ENCODE measurements at places on chromosomes 5 and 9.

DNA sequence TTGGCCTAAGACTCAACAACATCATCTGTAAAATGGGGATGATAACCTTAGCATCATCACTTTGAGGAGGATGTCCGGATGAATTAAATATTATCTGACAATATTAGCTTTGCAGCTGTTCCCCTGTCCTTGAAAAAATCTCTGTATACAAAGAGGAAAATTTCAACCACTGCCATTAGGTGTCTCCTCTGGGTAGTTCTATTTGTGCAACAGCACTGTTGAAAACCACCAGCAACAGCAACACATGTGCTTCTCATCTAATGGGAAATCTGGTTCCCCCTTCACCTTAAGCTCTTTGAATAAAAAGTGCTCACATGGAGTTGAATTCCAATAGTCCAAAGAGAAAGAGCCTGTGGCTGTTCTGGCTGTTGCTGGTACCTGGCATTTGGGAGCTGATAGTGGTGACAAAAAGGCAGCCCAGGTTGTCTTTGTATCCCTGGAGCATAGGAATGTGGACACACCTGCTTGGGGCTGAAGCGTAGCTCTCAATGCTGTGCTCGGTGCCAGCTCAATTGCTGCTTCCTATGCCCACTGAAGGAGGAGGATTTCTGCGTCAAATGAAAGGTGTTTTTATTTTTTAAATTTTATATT, 322.1 kb upstream of the MSX2 start:
- no peak for DNase-seq

DNA sequence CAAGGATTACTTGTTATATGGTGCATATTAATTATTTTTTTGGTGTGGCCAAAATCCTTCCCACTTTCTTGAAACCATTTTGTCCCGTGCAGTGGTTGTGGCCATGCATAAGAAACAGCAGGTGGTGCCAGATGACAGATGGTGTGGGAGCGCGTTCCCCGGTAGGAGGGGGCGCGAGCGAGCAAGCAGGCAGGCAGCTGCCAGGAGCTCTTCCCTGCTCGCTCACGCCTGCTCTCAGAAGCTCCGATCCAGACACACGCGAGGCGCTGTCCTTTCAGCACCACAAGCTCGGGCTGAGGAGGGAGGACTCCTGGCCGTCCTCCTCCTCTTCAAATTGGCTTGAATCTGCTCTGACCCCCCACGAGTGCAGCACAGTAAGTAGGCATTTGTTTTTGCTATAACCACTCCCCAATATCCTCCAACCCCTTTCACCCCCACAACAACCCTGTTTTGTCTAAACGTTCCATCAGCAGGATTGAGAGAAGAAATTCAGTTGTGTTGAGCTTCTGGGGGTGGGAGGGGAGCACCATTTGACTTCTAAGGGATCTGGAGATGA, at the start of gene NSG2:
Gene NSG2, plus strand, starts transcription at position 237 of the 556 bp plus-strand sequence. CDS start 1,050 bp downstream, outside the sequence.
- DNase-seq = peak; percentile 85

- no peak for DNase-seq
These were observed 13.9 kb downstream of the KCNMB1 start for GRCh38 chr5:170375283-170375682.

GRCh38 chr5:40494631-40495236, 185.0 kb upstream of the PTGER4 start:
- DNase-seq = no peak

GRCh38 chr5:181242031-181242451, 1.7 kb downstream of the RACK1 start:
- DNase-seq = no peak

DNA sequence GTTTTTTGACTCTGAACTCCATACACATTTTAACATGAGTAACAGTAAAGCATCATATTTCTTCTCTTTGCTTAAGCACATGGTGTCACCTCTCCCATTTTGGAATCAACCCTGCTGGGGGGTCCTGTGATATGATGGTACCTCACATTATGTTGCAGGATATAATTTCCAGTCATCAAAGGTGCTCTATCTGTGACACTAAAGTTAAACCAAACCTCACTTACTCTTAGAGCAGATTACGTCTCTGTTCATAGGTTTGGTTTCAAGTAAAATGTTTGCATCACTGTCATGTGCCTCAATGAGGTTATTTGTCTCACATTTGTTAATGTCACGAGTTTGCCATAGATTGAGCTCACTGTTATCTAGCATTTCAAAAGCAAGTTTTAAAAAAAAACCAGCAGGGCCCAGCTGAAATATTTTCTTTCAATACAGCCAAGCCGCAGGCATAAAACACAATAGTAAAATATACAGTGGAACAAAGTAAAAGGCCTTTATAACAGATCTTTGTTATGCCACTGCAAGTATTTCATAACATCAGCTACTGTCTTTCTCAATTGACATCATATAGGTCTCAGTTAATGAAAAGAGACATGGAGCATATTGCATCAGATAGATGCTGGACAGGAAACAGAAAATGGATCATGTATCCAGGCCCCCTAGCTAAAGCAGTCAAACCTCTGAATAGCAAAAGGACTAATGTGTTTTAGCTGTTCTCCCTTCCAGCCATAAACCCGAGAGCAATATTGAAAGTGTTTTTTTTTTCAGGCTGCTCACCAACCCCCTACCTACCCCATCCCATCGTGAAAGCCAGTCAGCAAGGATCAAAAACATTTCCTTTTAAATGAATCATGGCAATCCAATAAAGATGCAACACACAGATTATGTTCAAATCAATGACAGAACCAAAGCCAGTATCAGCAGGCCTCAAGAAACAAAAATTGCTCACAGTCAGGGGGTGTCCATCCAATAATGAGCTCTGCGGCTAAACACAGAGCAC, 182.1 kb upstream of the ITGA1 start:
- DNase-seq = no peak

DNA sequence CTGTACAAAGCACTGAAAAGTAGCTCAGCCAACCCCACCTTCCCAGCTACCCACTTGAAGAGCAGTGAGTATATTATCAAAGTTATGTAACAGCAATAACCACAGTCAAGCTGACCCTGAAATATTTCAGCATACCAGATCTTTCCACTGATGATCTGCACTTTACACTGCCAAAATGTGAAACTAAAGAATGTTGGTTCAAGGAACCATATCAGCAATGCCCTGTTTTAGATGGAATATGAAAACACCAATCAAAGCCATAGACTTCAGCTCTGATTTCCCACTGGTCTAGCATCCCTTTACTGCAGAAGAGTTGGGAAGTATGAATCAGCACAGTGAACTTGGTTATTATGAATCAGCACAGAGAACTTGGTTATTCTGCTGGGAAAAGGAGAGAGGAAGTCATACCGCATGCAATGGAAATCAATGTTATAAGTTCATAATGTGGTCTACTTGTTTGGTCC, 20.0 kb downstream of the CEMIP2 start:
- DNase-seq = no peak

- no peak for DNase-seq
These were observed 392.3 kb upstream of the MEF2C start for GRCh38 chr5:89275066-89275855.

GRCh38 chr5:135115591-135115990, 81.6 kb upstream of the PITX1 start:
- no peak for DNase-seq

GRCh38 chr9:90801241-90801972, at the start of gene SYK:
Gene SYK, plus strand, starts transcription at chr9:90801819. Its CDS starts 42,080 bp downstream, at chr9:90843899.
- DNase-seq = peak; percentile 82

DNA sequence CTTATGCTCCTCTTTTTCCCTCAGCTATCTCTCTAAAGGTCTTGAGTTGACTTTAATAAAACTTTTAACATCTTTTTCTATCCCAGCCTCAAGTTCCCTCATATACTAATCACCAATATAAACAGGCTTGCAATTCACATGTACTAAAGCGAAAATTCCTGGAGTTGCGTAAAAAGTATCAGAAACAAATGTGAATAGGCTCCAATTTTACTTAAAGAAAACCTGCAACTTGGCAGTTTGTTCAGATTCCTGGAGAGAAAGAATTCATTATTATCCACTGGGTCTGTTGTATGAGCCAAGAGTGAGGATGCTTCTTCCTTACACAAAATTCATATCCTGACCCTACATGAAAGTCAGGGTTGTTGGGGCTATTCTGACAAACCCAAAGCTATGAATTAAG, 384.2 kb downstream of the DTWD2 start:
- no peak for DNase-seq

- DNase-seq = no peak
These were observed 4.5 kb downstream of the EBF1 start for GRCh38 chr5:159095151-159095721.

- DNase-seq = no peak
These were observed 93.5 kb upstream of the TNPO1 start for GRCh38 chr5:72722792-72723452.

DNA sequence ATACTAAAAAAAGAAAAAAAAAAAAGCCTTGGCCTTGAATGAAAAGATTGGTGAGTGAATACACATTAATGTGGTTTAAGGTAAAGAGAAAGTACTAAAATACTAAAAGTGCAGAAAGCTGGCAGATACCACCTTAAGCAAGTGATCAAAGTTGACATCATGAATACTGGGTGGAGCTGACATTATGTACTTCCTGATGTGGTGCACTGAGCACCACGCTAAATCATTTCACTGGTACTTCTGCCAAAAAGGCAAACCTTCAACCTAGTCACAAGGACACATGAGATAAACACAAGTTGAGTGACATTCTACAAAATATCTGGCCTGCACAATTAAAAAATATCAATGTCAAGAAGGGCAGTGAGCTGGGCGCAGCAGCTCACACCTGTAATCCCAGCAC, 33.8 kb upstream of the PANK3 start:
- DNase-seq = no peak

DNA sequence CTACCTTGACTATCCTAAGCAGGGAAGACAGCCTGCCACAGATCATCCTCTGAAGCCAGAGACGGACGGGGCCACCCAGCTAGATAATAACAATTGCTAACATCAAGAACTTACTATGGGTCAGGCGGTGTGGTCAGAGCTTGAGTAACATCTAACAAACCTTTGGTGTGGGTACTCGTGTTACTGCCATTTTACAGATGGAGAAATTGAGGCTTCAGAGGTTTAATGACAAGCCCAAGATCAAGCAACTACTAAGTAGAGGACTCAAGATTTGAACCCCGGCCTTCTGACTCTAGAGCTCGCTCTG, 16.7 kb upstream of the ARSI start:
- DNase-seq = no peak

DNA sequence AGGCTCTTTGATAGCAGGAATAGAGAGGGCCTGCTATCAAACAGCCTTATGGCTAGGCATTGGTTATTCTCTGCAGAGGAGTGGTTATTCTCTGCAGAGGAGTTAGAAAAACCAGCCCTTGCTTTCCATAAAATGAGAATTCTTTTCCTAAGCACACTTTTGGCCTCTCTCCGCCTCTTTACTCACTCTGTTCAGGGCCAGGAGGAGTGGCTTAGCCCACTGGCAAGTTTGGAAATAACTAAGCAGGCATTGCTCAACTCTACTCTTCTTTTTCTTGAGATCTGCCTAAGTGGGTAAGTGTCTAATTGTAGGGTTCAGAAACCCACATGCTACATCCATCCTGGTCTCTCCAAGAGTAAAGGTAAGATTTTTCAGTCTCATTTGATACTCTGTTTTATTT, 341.7 kb downstream of the KIAA0825 start:
- no peak for DNase-seq

GRCh38 chr5:148989567-148989966, 73.3 kb downstream of the SH3TC2 start:
- DNase-seq = no peak

DNA sequence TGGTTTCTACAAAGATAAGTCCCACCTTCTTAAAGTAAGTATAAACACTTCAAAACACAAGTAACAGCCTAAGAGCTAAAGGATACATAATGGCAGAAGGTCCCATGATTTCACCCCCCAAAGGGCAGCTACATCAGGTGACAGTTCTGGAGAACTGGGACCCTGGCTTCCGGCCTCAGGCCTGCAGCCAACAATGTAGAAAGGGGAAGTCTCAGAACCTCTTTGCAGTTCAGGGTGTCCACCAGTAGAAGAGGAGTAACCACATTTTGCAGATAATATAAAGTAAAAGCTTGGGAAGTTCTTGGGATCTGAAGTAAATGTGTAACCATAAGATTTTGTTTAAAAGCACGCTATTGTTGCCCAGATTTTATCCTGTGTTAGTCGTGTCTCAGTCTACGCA, 267.4 kb upstream of the VLDLR start:
- DNase-seq = peak; percentile 8

GRCh38 chr5:68193481-68194036, 22.0 kb upstream of the PIK3R1 start:
- DNase-seq = peak; percentile 17

- DNase-seq = no peak
These were observed 686.4 kb downstream of the TLE1 start for GRCh38 chr9:81002906-81003305.

DNA sequence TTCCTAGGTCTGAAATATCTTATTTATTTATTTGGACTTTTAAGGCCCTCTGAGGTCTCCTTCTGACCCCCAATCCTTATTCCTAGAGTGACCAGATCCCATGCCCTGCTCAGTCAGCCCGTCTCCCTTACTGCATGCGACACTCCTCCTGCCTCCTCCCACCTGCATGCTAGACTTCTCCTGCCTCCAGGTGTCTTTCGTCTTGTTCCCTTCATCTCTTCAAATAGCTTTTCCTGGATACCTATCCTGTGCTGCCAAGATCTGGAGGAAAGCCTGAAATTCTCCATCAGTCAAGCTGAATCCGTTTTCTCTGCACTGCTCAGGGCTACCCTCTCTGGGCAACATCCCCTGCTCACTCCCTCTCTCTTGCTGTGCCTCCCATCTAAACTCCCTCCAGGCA, 81.0 kb downstream of the PRDM6 start:
- DNase-seq = no peak

DNA sequence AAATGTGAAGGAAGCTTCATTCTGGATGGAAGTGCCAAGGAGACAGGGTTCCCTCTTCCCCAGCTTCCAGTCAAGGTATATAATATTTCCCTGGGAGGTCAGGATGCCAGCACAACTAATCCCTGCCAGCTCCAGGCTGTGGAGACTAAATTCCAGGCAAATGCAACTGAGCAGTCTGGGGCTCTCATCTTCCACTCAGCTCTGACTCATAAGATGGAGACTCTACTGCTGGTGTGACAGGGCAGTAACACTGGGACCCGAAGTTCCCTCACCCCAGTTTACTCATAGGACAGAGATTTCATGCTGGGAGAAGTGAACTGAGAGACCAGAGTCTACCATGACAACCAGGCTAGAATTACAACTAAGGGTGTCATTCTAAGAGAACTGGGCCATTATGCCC, 235.4 kb downstream of the FSTL4 start:
- DNase-seq = no peak

- DNase-seq = no peak
These were observed 46.1 kb downstream of the CAVIN4 start for GRCh38 chr9:100623969-100624368.

DNA sequence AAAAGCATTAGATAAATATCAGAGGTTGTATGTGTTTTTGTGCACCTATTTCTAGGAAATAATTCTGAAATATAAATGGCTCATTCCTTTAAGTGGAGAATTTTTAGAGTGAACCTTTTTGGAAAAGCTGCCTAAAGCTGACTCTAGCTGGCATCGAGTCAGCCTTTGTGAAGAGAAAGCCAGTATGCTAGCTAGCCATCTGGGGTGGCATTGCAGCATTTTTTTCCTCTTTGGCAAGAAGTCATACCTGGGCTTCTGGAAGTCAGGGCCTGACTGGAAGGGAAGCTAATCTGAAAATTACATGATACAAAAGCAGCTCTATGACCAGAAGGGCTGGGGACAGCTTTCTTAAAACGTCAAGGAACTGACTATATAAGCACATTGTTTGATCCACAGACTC, 19.7 kb downstream of the ANP32B start:
- no peak for DNase-seq

GRCh38 chr5:58184910-58185309, 275.0 kb downstream of the PLK2 start:
- no peak for DNase-seq
